ENCODE measurements at places on chromosomes 12 and 14.

DNA sequence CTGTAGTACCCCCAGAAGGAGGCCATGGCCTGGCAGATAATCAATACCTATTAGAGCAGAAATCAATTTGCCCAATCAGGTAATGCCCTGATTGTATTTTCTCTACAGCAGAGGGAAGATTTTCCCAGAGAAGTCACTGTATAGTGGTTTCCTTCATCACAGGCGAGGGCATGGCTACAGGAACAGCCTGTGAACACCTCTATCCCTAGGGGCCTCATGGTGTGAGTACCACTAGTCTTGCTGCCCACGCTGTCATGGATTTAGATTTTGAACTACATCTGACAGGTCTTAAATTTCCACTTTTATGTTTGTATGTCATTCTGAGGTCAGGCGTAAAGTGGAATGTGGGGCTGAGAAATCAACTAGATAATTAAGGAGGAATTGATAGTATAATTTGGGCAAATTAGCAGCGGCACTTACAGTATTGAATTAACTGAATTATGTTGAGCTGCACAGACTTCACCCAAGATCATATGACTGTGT lies 42.4 kb upstream of the STXBP6 start:
- no peak for DNase-seq

DNA sequence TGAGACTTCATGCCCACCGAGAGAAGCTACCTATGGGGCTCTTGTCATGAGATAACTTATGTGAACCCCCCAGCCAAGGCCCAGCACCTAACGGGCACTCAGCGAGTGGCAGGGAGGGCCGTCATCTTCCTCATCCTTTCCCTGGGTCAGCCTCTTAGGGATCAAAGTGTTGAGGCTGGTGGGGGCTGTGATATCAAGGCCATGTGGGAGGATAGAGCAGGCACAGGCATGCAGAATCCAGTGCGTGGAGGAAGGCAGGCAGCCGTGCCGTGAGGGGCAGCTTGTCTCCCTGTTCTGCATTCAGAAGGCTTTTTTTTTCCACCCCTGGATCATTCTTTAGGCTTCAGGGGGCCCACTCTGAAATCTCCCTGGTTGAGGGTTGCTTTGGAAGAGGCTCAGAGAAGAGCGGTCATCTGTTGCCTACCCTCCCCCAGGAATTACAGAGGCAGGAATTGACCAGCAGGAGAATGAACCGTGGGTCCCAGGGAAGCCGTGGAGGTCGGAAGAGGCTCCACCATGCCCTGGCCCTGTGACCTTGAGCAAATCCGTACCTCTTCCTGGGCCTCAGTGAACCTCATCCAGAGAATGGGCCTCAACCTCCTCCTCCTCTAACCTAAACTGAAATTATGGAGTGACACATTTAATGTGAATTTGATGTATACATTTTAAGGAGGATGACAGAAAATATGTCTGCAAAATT lies 62.8 kb downstream of the BEGAIN start:
- no peak for DNase-seq

DNA sequence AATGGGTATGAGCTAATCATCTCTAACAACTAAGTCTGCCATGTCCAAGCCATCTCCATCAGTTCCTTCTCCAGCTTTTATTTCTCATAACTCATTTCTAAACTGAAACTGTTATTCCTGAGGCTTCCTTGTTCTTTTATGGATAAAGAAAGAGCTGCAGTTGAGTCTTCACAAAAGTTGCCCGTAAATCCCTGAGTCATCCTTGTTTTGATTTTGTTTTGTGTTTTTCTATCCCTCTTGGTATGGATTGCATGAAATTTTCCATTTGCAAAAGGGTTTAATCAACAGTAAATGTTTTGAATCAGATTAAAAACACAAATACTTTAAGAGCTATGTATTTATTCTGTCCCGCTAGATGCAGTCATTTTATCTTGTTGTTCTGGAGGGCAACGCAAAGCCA lies 290.6 kb downstream of the EGLN3 start:
- no peak for DNase-seq

- no peak for DNase-seq
These were observed 135.7 kb upstream of the SEL1L start for GRCh38 chr14:81669308-81669707.

- DNase-seq, result no peak
These were observed 207.7 kb downstream of the CACNA1C start for GRCh38 chr12:2260441-2260840.

Measured in left forelimb (tissue), 1 donor.